AG09319 (cell line): ENCODE measurements at places on chromosomes 13 and 19.

DNA sequence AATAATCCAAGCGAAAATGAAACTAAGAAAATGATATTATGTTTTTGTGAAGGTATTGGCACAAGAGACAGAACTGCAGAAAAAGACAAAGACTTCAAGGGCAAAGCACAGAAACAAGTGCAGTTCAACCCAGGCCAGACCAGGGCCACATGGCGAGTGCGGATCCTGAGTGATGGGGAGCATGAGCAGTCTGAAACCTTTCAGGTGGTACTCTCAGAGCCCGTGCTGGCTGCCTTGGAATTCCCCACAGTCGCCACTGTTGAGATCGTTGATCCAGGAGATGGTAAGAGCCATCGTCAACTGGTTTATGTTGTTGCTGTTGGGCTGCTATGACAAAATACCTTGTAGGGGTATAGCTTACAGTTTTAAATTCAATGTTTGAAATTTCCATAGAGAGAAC is 82.6 kb downstream of the FREM2 start:
- DNase-seq: no peak

DNA sequence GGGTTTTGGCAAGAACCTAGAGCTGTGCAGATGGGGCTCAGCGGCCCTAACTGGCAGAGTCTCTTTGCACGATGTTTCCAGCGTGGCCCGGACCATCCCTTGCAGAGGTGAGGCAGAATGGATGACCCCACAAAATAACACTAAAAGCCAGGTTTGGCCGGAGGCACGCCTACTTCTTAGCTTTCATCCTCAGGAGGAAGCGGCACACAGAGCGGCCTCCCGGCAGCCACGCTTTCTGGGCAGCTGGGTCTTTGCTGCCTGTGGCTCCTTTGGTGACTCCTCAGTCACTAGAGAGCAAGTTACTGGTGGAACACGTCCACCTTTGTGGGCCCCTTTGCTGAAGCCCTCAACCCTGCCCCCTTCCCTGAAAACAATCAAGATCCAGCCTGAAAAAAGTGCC is 25.2 kb downstream of the TEX29 start:
- no peak for DNase-seq

DNA sequence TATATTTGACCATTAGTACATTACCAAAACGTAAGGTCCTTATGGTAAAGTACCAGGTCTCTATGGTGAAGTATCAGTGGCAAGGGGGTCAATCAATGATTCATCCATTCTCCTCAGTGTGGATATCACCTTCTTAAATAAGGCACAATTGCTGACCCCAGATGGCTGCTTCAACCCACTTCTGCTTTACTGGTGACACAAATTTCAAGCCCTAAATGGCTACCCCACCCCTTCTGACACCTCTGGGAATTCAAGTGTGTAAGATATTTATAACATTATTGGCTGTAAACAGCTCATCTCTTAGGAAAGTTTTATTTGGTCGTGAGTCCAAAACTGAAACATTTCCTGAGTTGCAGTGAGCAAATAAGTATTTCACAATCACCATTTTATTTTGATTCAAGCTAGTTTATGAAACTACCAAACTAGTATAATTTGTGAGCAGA is 7.9 kb upstream of the WBP4 start:
- DNase-seq: no peak

DNA sequence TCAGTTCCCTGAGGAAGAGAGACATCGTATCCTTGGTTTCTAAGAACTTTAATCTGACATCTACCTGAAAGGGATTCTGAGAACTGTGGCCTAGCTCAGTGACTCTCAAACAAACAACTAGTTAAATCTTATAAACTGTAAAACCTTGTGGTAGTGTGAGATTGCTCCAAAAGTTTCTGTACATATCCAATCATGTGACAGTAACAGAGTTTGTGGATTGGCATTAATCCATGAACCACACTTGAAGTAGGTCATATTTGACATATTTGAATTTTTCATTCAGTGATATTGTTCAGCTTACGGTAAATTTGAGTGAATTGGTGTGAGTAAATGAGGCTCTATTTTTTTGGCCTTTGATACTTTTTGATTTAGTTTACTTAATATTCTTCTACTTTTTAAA is 15.0 kb downstream of the TDRD3 start:
- no peak for DNase-seq

DNA sequence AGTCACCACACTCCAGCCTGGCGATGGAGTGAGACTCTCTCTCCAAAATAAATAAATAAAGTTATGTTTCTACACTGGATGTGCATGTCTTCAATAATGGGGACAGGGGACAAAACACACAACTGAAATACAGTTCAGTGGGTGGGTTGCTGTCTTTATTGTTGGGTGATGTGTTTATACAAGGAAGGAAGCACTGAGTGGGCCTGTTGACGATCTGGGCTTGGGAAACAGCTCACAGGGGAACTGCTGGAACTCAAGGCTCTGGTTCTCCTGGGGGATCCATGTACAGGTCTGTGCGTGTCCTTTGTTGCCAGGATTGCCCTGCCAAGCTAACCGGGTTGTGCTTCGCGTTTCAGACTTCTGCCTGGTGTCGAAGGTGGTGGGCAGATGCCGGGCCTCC is 18.9 kb downstream of the SPINT2 start:
- no peak for DNase-seq

- DNase-seq: peak; percentile 69
Measured at GRCh38 chr19:3459089-3459881, 21.0 kb downstream of the SMIM24 start.

GRCh38 chr13:29846475-29847256 is 3.8 kb downstream of the UBL3 start:
- DNase-seq: no peak

- no peak for DNase-seq
Measured at GRCh38 chr13:96984051-96984508, 10.2 kb downstream of the OXGR1 start.

- DNase-seq: no peak
Measured at GRCh38 chr19:51751655-51752054, at the start of gene FPR1. Gene FPR1, minus strand, starts transcription at chr19:51751878. Its CDS starts 4,884 bp downstream, at chr19:51746994.

DNA sequence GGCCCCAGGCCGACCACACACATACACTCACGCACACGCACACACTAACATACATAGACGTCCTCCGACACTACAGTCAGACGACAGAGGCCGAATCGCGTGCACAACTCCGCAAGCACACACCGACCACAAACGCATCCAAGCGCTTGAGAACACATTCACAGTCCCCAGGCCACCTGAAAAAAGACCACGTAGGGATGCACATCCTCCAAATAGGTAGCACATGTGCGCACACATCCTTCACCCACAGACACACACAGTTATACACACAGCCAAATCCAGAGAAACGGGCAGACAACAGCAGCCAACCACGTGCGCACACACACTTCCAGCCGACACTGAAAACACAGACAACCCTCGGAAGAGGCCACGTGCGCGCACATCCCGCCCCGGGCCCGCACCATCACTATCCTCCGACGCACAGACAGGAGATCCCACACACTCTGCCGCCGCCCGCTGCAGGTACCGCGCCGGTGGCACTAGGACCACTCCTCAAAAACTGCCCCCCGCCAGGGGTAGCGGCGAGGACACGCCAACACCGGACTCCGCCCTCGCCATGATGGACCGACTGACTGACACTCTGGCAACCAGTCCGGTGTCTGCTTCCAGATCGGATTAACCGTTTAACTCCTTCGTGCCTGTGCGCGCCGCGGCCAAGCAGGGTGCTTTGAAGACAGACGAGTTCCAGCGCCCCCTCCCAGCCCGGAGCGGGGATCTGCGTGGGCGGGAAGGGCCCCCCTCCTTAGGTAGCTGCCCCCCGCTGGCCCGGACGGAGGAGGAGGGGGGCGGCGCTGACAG is 493 bp upstream of the PDE4A start:
- DNase-seq: no peak

DNA sequence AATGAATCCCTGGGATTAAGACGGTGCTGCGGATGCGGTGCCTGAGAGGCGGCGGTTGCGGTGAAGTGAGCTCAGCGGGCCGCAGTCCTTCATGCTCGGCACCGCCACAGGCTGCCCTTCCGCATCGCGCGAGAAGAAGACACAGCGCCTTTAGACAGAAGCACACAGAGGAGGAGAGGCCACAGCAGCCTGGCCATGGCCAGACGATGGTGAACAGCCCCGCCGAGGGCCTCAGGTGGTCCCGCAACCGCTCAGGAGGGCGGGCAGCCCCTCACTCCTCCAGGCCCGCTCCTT is 459.2 kb downstream of the MYO16 start:
- DNase-seq: no peak

DNA sequence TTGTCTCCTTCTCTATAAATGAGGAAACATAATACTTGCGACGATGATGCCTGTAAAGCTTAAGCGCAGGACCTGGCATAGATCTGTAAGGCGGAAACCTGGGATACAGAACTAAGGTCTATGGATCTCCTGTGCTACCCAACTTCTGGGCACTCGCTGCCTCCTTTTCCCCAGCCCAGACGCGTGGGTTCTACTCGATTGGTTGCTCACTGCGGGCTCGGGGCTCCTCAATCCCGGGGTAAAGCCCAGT is 615 bp upstream of the PSMC4 start:
- DNase-seq: no peak

DNA sequence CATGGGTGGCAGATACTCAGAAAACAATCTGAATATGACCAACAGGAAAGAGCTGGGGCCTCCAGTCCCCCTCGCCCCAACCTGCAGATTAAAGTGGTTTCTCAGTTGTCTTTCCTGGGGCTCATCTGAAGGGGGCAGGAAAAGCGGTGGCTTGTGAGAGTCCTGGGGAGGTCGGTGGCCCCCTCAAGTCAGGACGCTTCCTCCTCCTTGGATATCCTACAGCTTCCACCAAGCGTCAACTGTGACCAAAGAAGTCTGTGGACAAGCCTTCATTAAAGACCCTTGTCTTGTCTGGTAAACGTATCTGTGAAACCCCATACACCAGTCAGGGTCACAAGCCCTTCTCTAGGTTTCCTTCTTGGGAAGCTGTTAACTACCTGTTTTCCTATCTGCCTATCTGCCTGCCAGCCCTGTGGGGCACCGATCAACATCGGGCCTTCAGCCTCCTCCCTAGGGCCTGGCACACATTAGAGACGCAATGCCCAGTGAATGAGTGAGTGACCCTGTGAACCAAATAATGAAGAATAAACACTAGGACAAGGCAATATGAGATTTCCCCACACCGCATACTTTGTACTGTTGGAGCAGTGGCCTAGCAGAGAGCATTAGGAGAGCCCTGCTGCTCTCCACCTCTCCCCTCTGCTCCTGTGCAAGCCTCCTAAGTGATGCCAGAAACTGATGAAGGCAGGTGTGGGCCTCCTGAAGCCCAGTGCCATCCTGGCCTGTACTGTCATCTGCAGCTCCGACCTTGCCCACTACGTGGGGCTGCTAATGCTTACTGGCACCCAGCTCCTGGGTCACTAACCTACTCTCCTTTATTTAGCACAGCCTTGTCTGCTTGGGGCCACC is 1317.8 kb downstream of the UQCRFS1 start:
- DNase-seq: no peak

DNA sequence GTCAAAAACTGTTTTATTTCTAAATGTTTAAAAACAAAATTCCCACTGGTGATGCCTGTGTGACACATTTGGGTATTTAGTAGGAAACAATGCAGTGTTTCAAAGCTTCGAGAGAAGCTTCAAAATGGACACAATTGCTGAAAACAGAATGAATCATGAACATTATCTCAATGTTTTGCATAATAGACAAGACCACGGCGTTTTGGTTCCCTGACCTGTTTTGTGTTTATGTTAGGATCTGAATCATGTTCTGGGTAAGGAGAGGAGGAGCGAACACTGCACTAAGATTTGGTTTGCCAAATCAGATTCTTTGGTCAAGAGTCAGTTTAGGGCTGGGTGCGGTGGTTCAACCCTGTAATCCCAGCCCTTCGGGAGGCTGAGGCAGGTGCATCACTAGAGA is 42.2 kb downstream of the IFT88 start:
- DNase-seq: peak; percentile 44

- no peak for DNase-seq
Measured at GRCh38 chr13:99221567-99222239, 21.0 kb downstream of the UBAC2 start.

DNA sequence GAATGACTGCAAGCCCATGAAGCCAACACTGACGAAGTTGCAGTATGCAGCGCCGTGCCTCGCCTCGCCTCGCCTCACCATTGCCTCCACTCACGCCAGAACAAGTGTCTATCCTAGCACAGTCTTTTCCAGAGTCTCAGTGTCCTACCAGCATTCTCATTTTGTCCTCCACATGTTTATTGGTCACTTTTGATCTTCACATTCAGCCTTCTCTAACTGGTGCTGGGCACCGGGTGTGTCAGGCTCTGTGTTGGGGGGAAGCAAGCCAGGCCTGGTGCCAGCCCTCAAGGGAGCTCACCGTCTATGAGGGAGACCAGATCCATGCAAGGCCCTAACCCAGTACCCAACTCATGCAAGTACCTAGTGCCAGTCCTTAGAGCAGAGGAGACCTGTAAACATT is 69.7 kb upstream of the GPR183 start:
- DNase-seq: no peak

DNA sequence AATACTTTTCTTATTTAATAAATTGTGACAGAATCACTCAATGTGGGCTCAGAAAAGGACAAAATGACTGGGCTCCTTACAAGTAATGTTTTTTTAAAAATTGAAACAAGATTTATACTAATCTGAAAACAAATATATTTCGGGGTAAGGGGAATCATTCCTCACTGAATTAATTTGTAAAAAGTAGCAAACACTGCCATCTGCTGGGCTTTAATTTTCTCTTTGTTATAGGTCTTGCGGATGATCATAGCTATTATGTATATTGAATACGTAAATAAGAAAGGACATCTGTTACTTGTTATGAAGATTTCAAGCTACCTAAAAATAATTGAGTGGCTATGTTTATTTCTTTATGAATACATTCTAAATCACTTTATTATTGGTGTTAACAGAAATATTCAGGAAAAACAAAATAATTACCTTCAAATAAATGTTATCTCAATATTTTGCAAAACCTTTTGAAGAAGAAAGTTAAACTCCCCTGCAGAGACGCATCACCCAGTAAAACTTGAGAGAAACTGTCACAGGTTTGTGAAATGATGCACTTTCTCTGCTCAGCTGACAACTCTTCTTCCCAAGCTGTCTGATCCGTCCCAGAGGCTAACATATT is 17.8 kb upstream of the ENOX1 start:
- DNase-seq: no peak

- no peak for DNase-seq
Measured at GRCh38 chr13:67964986-67965385, 734.9 kb upstream of the PCDH9 start.

DNA sequence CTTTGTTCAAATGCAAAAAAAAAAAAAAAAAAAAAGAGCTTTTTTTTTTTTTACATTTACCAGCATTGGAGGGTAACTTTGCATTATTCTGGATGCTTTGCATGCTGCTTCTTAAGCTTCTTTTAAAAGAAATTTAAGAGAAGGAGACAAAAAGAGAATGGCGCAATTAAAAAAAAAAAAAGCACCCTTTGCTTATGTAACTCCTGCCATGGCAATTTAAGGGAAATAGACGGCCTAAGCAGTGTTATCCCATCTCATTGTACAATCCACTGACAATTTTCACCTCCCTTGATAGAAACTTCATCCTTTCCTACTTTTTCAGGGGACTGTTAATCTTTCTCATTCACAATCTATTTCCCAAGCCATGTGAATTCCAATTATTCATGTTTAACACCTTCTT is 129.8 kb downstream of the KCTD12 start:
- DNase-seq: no peak

- no peak for DNase-seq
Measured at GRCh38 chr19:45848922-45849321, 14.0 kb downstream of the SYMPK start.
